HEK293T (cell line): ENCODE measurements at places on chromosomes 11 and 22.

- no peak for DNase-seq
Observed at GRCh38 chr22:29095459-29095858, 22.6 kb downstream of the KREMEN1 start.

GRCh38 chr11:46222490-46223251, 54.8 kb upstream of the CREB3L1 start:
- DNase-seq, result no peak

GRCh38 chr11:33178443-33179180, 17.3 kb upstream of the CSTF3 start:
- no peak for DNase-seq

DNA sequence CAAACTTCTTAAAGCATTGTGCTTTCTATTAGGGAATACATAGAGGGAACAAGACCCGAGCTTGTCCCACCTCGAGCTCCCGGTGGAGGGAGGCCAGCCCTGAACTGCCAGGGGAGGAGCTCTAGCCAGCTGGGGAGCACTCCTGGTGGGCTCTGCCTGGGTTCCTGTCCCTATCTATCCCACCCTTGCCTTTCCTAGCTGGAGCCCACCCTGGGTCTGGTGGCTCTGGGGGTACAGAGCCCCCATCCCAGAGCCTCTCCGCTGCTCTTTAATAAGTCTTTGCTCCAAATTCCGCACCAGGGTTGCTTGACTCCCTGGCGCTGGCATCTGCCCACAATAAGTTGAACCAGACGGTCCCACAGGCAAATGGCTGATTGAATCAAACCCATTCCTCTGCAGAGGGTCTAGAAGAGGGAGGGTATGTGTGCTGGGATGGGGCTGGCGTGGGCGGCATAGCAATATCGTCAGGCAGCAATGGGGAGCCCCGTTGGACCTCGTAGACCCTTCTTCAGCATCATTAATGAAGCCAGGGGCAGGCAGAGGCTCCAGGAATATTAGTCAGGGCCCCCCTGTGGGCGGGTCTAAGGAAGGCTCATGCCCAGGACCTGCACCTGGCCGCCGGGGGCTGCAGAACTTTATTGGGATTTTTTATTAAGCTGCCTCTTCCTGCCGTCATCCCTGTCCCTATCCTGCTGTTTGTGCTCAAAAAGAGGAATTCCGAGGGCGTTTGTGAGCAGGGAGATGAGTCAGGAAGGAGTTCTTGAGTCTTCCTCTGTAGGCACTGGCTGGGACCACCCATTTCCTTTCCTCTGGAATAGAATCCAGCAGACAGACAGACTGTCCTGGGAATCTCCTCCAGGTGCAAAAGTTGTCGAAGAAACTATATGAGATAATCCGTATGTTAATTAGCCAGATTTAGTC, 38.5 kb upstream of the RIC3 start:
- DNase-seq, result no peak

- DNase-seq, result no peak
Observed at GRCh38 chr11:101618709-101619108, 34.9 kb upstream of the TRPC6 start.

GRCh38 chr11:72283947-72284346, 40.0 kb upstream of the PHOX2A start:
- DNase-seq, result no peak

- no peak for DNase-seq
Observed at GRCh38 chr11:75426720-75427086, 6.3 kb downstream of the KLHL35 start.

- peak; percentile 49 for DNase-seq
Observed at GRCh38 chr11:30046578-30046945, 29.7 kb upstream of the KCNA4 start.

- DNase-seq, result no peak
Observed at GRCh38 chr22:49181431-49181830, 646.2 kb downstream of the BRD1 start.

DNA sequence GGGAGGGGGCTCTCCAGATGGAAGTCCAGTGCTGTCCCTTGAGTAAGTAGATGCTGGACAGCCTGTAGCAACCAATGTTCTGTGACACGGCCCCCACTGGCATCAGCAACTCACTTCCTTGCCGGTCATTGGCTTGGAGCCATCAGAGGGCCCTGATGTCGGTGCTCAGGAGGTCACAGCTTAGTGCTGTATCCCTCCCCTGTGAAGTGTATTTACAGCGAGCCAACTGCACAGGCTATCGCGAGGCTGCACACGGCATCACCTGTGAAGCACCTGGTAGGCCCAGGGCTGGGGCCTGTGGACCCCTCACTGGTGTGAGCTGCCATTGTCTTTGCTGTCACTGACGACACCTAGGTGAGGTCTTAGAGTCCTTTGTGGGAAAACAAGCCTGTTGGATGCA, 13.4 kb upstream of the ACR start:
- no peak for DNase-seq

- DNase-seq, result no peak
Observed at GRCh38 chr11:72624496-72625201, 49.6 kb downstream of the PDE2A start.

DNA sequence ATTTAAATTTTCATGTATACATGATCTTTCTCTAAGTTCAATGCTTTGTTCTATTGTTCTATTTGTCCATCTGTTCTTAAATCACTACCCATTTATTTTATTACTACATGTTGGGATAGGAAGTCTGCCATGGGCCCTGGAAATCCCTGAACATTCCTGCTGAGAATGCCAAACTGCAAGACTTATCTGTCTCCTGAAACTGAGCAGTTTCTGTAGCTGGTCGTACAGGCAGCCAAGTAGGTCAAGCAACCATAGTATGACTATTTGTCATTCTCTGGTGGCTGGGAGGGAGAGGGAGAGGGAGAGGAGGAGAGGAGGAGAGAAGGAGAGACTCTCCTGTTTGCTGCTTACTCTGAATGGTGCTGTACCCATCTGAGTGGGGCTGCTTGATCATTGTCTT, 82.8 kb upstream of the SNX19 start:
- no peak for DNase-seq

DNA sequence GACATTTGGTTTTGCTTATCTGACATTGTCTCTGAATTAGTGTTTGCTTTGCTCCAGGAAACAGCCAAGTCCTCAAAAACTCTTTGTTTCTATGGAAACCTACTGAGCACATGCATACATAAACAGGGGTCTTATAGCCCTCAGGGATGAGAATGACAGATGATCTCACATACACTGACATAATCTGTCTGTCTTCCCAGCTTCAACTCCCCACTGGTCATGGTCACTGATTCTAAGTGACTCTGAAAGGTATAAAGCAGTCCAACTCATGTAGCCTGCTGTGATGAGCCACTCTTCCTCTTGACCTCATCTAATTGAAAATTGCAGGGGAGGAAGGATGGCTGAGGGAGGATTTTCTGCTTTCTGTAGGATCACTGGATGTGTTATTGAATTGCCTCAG, 12.6 kb downstream of the ZNF143 start:
- DNase-seq, result peak; percentile 23

- no peak for DNase-seq
Observed at GRCh38 chr11:5007561-5007960, 12.9 kb downstream of the OR51L1 start.

- DNase-seq, result no peak
Observed at GRCh38 chr11:9142732-9143131, 51.3 kb upstream of the SCUBE2 start.

- no peak for DNase-seq
Observed at GRCh38 chr11:66617155-66617834, 865 bp downstream of the RBM14 start.

DNA sequence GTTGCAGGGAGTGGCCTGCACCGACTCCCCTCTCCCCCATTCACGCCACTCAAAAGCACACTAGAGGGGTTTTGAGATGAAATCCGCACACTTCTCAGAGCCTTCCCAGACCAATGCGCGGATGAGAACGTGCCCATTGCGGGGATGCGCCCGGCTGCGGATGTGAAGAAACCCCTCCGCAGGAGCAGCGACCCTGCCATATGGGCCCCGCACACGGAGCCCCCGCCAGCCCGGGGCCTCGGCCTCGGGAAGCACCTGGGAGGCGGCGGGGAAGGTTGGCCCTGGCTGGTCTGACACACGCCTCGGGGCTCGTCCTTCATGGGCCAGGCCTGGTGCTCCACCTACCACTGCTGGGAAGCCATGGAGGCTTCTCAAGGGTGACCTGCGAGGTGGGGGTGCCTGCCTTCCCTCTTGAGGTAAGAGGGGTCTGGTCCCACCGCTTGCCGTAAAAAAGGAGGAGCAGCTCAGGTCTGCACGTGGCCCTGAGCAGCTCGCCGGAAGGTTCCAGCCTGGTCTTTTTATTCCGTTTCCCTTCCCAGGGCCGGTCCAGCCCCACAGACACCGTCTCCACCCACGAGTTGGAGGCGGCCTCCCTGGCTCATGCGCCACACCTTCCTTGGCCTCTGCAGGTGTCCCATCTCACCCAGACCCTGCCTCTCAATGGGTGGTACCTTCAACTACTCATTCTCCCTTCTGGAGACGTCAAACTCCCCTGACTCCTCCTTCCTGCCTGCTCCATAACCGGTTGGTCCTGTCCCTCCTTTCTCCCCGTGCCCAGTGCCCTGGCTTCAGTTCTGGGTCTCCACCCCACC, 39.4 kb downstream of the TRMU start:
- DNase-seq, result no peak

DNA sequence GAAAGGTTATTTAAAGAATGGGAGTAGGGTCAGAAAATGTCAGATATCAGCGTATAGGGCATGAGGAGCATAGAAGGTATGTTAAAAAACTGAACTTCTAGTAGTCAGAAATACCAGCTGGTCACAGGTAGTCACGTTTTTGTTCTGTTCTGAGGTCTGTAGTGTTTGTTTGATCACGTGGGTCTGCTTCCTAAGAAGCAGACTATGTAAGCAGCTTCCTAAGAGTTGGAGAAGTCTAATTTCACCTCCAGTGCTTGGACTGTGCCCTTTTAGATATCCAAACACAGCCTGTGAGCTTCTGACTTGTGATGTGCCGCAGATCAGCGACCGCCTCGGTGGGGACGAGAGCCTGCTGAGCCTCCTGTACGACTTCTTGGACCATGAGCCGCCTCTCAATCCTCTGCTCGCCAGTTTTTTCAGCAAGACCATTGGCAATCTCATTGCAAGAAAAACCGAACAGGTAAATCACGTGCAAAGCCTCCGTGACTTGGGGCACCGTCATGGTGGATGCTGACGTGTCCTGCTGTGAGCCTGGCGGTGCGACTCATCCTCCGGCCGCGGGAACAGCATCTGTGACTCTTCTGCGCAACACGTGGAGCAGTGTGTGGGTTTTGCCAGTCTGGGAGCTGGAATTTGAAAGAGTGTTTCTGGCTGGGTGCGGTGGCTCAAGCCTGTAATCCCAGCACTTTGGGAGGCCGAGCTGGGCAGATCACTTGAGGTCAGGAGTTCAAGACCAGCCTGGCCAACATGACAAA, 63.5 kb downstream of the PPP6R2 start:
- no peak for DNase-seq

DNA sequence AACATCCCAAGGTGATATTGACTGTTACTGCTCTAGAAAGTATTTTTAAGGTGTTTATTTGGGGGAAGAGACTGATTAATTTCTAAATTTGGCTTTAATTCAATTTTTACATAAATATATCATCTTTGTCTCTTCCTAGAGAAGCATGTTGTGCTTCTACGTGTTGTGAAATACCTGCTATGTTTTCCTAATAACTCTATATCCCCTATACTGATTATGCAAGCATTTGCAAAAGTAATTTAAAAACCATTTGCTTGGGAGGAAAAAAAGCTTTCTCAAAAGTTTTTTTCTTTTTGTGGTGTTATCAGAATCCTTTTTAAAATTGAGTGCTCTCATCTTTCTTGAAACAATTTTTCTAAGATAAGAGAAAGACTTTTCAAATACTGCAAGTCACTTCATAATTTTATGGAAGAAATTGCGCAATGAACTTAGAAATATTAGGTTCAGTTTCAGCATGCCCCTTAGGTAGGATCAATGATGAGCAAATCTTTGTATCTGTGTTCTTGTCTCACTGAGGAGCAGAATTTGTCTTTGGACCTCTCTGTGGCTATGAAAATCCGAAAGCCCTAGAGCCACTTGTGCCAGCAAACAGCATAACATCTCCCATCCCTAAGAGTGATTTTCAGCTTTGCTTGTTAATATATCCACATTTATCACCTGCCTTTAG, 7.4 kb upstream of the BLID start:
- DNase-seq, result no peak

DNA sequence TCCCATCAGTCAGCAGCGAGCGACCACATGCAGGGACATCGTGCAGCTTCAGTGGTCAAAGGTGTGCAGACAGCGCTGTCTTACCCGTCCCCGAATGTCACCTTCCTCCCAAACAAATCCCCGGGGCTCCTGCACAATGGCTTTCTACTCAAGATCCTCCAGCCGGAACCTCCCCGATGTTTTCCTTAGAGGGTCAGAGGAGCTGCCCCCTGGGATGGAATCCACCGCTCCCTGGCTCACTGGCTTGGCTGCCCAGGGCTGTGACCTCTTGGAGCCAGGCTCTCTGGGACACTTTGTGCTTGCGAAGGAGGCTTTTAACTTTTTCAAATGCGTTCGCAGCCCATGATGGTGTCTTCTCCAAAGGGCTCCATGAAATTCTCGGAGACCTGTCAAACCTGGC, 17.3 kb upstream of the FGF19 start:
- no peak for DNase-seq

DNA sequence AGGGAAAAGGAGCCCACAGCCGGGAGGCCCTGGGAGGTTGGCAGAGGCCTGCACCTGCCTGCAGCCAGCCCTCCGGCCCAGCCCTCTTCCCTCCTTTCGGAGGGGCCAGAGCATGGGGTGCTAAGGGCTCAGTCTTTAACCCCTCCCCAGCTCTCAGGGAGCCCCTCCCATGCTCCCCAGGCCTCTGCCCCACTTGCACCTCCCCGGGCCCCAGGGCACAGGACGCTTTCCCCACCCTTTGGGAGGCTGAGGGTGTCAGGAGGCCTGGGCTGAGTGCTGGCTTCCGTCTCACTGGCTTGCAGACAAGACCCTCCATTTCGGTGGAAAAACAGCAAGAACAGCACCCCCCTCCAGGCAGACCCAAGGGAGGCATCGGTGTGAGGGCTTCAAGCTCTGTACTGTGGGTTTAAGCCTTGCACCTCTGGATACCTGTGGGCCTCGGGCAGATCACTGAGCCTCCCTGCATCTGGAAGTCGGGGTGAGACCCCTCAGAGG, 7.3 kb downstream of the ASCL2 start:
- no peak for DNase-seq

DNA sequence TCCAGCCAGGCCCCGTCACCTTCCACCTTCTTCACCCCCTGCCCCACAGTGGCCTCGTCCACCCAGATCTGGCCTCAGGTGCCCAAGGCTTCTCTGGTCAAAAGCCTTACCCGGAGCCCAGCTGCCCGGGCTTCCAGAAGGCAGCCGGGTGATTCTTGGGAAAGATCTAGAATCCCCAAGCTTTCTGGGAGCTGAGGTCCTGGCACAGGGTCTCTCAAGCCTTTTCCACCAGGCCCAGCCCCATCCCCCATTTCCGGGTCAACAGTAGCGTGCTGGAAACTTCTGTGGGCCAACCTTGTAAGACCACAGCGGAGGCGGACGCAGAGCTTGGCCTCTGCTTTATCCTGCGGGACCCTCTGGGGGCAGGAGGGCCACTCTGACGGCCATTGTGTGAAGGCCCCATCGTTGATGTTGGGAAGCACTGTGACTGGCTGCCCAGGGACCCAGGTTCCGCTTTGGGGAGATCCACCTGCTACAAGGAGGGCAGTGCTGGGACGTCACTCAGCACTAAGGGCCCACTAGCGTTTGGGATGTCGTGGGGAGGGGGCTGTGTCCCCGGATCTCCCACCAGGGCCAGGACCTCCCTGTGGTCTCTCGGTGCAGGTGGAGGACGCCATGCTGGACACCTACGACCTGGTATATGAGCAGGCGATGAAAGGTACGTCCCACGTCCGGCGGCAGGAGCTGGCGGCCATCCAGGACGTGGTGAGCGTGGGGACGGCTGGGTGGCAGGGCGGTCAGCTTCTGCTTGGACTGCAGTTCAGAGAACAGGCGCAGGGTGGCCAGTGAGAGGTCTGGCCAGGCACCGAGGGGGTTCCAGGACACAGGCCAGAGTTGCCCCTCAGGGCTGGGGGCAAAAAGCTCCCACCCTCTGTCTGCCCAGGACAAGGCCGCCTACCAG, 11.5 kb downstream of the TSPAN32 start:
- no peak for DNase-seq
